Stimulated activated CD8-positive, alpha-beta memory T cell treated with anti-CD3 and anti-CD28 coated beads, Interleukin-4, amount 100 ng/mL, for 48 hours (primary cell): ENCODE measurements at places on chromosomes 16 and 17.

DNA sequence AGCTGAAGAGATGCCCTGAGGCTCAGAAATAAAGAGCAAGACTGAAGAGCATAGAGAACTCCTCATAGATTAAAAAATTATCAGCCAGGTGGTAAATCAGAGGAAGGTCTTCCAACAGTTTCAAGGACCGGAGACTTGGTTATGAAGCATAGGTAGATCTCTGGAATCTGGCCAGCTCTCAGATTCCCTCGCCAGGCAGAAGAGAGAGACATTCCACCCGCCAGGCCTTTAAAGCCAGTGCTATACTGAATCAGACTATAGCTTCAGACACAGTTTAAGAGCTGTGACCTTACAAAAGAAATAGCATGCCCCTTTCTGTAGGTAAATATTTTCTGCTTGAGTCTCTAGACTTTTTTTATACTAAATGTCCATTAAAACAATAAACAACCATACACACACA lies 70.3 kb downstream of the NFATC3 start:
- no peak for DNase-seq

DNA sequence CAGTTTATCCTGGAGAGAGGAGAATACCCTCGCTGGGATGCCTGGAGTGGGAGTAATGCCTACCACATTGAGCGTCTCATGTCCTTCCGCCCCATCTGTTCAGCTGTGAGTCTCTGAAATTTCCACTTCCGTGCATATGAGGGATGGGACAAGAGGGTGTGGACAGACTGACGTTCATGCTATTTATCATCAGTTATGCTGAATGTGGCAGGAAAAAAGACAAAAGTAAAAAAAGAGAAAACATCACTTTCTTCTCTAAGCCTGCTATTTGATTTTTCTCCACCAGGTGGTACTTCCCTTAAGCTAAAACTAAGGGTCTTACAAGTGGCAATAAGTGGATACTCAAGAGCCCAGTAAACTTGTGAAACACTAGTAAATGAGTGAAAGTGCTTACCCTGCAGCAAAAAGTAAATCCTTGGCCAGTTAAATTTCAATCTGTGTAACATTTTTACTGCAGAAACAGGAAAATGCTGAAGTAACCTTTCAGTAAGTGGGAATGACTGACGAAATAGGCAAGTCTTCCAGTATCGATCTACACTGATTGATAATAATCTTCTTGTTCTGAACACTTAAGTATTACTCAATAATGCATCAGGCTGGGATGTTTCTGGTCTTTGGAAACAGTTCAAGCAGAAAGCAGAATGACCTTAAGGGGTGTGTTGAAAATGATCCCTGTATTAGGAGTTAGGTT lies 5.6 kb downstream of the CRYBA1 start:
- DNase-seq, result no peak

GRCh38 chr16:79638386-79638785 lies 37.8 kb upstream of the MAF start:
- DNase-seq, result no peak

GRCh38 chr16:62829607-62830006 lies 793.4 kb upstream of the CDH8 start:
- DNase-seq, result no peak

- DNase-seq, result no peak
These were observed 41.5 kb upstream of the MED9 start for GRCh38 chr17:17435323-17435722.

DNA sequence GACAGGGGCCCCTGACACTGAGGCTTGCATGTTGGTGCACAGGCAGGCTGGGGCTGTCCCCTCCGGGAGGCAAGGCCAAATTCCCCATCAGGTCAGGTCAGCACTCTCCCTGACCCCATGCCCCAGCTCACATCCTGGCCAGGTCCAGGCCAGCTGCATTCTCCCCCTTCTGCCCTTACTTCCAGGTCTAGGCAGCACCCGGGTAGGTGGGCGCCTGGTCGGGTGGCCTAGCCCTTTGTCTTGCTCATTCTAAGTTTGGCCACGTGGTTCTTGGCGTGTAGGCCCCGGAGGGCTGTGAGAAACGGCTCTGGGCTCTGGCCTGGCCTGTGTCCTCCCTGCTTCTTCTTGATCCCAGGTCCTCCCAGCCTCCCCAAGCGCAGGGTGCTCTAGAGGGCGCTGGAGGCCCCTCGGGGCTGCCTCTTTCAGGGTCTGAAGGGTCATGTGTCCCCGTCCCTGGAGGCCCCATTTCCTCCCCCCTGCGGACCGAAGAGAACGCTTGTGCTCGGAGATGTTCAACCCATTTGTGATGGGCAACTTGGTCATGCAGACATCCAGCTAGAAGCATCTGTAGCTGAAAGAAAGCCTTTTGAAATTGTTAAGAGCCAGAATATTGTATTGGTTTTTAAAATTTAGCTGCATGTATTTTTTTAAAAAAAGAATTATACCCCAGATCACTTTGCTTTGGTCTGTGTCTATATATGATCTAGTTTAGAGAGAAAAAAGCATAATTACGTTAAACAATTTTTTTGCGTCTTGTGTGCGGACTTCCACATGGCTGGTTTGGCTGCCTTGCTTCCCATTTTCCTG lies 6.7 kb downstream of the BAHCC1 start:
- no peak for DNase-seq

DNA sequence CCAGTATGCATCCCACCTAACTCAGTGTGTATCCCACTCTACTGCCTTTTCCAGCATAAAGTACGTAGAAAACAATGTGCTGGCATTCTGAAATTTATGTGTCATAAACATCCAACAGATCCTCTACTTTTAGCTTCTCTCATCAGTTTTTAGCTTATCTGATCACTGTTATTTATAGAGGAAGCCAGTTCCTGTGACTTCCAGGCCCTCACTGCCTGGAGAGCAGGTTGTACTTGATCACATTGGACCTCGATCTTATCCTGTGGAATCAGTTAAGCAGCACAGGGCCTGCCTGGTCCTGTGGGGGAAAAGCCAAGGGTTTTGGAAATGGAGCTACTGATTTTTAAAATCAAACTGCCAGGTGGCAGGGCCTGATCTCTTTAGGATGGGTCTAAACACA lies 30.8 kb downstream of the PRSS54 start:
- no peak for DNase-seq

- DNase-seq, result peak; percentile 73
These were observed 285.2 kb downstream of the SEC14L1 start for GRCh38 chr17:77425791-77426641.
